ENCODE measurements at places on chromosomes 11 and 22.

DNA sequence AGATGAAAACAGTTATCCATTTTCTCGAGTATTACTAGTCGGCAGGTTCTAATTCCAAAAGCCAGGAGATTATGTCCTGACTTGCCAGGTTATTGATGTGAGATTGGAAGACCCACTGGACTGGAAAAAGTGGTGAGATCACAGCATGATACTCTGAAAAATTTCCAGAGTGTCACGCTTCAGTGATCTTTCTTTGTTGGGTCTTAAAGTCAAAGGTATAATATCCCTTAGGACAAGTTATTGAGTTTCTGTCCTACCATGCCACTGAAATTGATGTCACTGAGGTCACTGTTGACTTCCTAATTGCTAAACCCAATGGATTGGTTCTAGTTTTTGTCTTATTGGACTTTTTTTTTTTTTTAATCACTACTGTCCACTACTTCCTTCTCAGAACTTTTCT, 104.5 kb upstream of the GRAMD1B start:
- DNase-seq = no peak

GRCh38 chr11:64367931-64368672, 9.1 kb downstream of the RPS6KA4 start:
- no peak for DNase-seq

GRCh38 chr11:74819400-74819799, 70.8 kb downstream of the RNF169 start:
- DNase-seq = no peak

GRCh38 chr11:7898666-7899283, 32.3 kb downstream of the OR10A6 start:
- DNase-seq = no peak

DNA sequence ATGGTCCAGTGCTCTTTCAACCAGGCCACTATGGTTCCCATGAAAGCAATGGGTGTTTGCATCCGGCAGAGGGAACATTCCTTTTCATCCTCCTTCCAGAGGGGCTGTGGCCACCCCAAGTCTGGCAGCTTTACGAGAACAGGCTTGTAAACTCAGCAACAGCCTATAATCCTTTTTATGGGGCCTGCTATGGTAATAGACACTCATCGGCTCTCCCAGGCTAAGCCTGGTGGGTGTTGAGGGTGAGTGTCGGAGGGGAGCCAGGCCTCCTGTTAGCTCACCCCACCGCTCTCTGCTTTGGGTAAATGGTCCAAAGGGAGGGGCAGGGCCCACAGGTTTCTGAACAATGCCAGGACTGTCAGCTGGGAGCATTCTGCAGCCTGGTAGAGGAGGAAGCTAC, 111.6 kb upstream of the CD82 start:
- DNase-seq = no peak

- no peak for DNase-seq
These were observed 131.2 kb downstream of the VPREB1 start for GRCh38 chr22:22375576-22376351.

GRCh38 chr11:130908770-130909625, 7.3 kb downstream of the SNX19 start:
- no peak for DNase-seq

DNA sequence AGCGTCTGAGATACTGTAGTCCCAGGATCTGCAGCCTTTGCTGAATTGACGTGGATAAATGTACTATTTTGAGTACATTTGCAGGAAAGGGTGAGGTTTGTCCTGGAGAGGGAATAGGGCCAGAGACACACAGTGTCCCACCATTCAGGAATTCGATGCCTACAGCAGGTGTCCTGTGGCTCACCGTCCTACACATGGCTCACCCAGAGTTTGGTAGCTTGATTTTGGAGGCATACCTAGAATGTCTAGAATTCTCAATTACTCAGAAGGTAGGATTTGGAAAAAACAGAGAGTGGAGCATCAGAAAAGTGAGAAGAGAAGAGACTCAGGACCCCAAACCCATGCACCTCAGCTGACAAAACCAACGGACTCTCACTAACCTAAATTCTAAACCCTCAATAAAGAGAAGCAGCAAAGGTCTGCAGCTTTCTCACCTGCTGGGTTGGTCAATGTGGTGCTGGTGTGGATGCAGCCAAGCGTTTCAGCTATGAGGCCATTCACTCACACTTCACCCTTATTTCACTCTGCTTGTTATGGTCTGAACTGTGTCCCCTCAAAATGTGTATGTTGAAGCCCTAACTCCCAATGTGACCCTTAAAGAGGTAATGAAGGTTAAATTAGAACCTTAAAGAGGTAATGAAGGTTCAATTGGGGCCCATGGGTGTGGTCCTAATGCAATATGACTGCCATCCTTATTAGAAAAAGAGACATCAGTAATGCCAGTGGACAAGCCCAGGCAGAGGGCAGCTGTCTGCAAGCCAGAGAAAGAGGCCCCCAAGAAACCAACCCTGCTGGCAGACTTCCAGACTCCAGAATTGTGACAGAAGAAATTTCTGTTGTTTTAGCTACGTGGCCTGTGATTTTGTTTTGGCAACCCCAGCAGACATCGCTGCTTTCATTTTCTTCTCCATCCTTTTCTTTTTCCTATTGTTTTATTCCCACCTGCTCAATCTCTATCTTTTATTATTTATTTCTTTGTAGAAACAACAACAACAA, 187.8 kb downstream of the SNX19 start:
- DNase-seq = no peak

GRCh38 chr11:95442531-95443050, 211.6 kb upstream of the SESN3 start:
- no peak for DNase-seq

- no peak for DNase-seq
These were observed 37.5 kb upstream of the LYVE1 start for GRCh38 chr11:10605941-10606381.

GRCh38 chr11:97995874-97996273, 1024.9 kb upstream of the CNTN5 start:
- DNase-seq = no peak

DNA sequence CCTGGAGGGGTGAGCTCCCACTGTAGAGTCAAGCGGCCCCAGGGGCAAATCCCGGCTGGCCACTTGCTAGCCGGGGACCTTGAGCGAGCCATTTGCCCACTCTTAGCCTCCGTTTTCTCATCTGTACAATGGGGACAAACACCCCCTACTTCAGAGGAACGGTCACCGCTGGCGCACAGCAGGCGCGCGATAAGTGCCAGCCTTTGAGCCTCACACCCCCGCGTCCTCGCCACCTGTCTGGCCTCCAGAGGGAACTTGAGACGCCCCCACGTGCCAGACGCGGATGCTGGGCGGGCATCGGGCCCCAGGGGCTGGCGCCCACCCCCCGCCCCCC, 72.6 kb upstream of the TCF20 start:
- no peak for DNase-seq

GRCh38 chr22:33821290-33821689, 99.0 kb downstream of the LARGE1 start:
- no peak for DNase-seq

GRCh38 chr11:33892906-33893594, 1.2 kb upstream of the LMO2 start:
- DNase-seq = no peak

DNA sequence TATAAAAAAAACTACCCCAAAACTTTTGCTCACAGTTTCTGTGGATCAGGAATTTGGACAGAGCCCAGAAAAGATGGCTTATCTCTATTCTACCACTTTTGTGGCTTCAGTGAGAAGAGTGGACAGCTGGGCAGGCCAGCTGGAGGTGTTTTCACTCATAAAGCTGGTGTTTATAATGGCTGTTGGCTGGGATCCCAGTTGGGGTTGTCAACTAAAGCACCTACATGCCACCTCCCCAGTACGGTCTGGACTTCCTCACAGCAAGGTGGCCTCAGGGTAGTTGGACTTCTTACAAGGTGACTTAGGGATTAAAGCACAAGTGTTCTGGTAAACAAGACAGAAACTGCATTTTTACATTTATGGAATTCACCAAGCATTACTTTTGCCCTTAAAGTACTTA, 171.0 kb downstream of the NELL1 start:
- peak; percentile 58 for DNase-seq

DNA sequence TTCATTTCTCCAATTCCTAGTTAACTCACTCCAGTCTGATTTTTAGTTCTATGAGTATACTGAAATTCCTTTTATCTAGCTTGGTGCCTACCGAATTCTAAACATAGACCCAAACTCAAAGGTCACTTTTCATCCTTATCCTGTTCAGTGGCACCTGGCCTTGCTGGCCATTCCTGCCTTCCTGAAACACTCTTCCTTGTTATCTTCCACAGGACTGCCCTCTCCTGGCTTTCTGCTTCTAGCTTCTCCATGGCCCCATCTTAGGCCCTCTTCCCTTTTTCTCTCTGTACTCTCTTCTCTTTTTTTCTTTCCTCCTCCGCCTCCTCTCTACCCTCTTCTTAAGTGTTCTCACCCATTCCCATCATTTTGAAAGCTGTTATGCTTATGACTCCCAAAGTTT, 87.3 kb downstream of the WNT11 start:
- no peak for DNase-seq

DNA sequence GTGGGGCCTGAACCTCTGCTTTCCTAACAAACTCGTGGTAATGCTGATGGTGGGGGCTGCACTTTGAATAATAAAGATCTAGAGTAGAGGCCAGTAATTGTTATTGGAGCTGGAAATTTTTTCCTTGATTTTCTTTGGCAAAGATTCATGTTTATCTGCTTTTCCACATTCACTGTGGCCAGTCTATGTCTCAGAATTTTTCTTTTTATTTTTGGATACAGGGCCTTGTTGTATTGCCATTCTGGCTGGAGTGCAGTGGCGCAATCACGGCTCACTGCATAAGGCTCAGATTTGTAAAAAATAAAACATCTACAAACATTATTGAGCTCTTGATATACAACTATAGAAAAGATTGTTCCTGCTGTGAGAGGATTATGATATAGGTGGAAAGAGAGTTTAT, 1.6 kb downstream of the TMEM135 start:
- DNase-seq = no peak

GRCh38 chr11:131763193-131763890, 392.9 kb downstream of the NTM start:
- no peak for DNase-seq

- DNase-seq = no peak
These were observed 52.8 kb downstream of the MYH9 start for GRCh38 chr22:36334821-36335603.

GRCh38 chr11:88538098-88538497, 200.6 kb upstream of the CTSC start:
- no peak for DNase-seq

DNA sequence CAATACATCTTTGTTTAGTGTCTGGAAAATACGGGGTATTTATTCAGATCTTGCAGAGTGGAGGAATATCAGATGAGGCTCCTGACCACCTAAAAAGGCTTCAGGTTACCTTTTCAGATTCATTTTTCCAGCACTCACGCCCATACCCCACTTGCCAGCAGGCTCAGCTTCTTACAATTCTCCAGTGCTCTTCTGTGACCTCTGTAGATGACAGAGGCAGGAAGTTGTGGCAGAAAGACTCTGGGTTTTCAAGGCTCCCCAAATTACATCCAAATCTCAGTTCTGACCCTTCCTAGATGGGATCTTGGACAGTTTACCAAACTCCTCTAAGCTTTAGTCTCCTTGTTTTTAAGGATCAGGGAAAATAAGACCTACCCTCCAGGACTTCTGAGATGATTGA, 61.1 kb downstream of the SYTL2 start:
- no peak for DNase-seq

DNA sequence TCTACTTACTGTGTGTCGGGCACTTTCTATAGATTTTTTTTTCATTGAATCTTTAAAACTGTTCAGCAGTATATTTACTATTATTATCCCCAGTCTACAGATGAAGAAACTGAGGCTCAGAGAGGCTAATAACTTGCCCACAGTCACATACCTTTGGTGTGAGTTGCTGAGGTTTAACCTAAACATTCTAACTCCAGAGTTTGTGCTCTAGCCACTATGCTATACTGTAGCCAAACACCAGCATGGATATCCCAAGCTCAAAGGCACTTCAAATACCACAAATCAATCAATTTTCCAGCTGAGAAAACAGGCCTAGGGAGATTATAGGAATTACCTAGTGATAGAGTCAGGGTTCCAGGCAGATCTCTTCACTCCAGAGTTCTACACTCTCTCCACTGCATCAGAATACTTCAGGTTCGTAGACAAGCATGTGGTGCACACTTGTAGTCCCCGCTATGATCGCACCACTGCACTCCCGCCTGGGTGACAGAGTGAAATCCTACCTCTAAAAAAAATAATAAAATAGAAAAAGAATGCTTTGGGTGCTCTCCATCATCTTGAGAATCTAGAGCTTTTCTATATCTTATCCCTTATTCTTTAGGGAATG, 20.4 kb upstream of the UPB1 start:
- DNase-seq = no peak

GRCh38 chr22:43133401-43133800, 9.8 kb downstream of the MCAT start:
- no peak for DNase-seq

DNA sequence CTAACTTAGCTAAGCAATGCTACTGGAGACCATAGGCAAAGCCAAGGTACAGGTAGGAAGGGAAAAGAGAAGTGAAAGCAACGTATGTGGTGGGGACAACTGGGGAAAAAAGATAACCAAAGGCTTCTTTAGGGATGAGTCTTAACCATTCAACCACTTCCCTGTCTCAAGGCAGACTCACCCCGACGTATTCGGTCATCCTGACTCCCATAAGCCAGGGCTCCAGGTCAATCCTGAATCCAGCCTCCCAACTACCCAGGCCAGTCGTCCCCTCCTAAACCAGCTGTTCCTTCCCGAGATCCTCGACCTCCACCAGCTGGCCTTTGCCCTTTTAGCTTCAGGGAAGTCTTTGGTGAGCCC, 330 bp downstream of the ACP2 start:
- no peak for DNase-seq

- DNase-seq = no peak
These were observed 1331.3 kb downstream of the BRD1 start for GRCh38 chr22:48496226-48496845.

DNA sequence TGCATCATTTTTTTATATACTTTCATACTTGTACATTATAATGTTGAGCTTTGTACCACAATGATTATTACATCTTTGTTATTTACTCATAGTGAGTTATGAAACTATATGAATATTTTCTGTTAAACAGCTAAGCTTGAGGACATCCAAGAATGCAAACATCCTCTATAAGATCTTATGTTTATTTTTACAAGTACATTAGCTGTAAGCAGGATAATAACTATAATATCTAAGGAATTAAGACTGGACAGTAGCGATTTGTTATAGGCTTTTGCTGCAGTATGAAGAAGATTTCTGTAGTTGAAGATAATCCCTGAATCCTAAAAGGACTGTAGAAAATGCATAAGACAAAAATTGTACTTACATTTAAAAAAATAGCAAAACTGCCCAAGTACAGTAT, 176.0 kb downstream of the METTL15 start:
- DNase-seq = no peak

DNA sequence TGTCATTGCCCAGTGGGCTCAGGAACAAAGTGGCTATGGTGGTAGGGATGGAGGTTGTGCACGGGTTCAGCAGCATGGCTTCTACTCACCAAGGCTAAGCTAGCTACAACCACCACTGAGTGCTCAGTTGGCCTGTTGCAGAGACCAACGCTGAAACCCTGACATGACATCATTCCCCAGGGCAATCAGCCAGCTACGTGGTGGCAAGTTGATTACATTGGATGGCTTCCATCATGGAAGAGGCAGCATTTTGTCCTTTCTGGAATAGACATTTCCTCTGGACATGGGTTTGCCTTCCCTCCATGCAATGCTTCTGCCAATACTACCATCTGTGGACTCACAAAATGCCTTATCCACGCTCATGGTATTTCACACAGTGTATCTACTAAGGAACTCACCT, 634.3 kb downstream of the OPCML start:
- no peak for DNase-seq

All from NCI-H748 treated with DMSO at 0.1 percent for 48 hours (cell line).